Muscle of arm (tissue), 14 donors: ENCODE measurements at places on chromosomes 7 and 10. TPM values are rescaled to one million over a fixed set of nuclear protein-coding genes. Genes with fewer than 3 reads are reported as not detected.
A peak's percentile ranks its signal among the peaks of the same experiment; 100 is the strongest.

DNA sequence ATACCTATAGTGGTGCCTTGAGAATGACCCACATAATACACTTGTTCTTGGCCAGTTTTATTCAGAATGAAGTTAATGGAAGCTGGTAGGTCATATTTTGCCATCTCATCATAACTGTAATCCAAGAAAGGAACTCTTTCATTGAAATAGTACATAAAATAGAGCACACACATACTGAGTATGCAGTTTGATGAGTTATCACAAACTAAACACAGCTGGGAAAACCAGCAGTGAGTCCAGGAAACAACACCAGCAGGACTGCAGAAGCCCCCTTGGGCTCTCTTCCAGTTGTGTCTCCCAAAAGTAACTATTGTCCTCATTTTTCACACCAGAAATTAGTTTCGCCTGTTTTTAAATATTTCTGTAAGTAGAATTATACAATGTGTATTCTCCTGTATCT is 19.8 kb upstream of the CH25H start:
- no peak for DNase-seq

Gene HGF
- polyA plus RNA-seq, result 5.7 TPM

Gene SLC16A12
- 1.6 TPM for polyA plus RNA-seq

Gene GARS1
- polyA plus RNA-seq, result 109 TPM

DNA sequence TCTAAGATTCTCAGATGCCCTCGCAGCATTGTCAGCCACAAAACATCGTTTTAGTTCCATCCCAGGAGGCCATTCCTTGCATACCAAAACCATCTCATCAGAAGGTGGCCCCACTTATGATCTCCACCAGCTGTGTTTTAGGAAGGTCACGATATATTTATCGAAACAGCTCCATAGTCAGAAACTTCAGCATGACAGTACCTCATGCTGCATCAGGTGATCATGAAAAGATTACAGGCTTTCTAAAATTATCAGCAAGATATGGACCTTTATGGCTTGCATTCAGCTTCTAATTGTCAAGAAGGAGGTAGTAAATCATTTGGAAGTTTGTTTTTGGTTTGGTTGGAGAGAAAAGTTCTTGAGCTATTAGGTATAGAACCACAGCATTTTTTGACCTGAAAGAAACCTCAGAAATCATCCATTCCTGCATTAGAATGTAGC is 20.0 kb downstream of the JAZF1 start:
- DNase-seq, result no peak

Gene LCOR
- 17.2 TPM for polyA plus RNA-seq

GRCh38 chr7:126557271-126557670 is 695.5 kb downstream of the GRM8 start:
- no peak for DNase-seq

Gene CFAP69
- 2.3 TPM for polyA plus RNA-seq

Gene PRPS1L1
- not detected for polyA plus RNA-seq

Gene SAMD9
- polyA plus RNA-seq, result 5.9 TPM

DNA sequence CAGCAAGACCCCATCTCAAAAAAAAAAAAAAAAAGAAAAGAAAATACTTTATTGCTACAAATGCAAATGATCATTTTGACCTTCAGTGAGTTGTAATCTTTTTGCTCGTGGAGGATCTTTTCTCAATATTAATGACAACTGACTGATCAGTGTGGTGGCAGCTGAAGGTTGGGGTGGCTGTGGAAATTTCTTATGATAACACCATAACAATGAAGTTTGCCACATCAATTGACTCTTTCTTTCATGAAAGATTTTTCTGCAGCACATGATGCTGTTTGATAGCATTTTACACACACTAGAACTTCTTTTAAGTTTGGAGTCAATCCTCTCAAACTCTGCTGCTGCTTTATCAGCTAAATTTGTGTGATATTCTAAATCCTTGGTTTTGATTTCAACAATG is 12.4 kb upstream of the CCDC7 start:
- DNase-seq, result no peak

DNA sequence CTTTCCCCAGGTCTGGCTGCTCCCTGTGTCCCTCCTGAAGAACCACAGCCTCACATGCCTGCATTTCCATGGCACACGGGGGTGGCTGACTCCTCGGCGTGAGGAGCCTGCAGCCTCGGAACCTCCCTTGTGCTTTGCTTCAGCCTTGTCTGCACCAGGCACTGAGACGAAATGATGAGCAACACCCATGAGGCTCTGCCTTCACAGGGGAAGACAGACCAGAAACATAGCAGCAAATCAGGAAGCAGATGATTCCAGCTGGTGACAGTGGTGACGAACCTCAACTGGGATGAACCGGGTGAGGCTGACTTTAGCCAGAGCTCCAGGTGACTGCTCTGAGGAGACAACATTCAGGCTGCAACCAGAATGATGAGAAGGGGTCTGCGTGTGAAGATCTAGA is 84.5 kb upstream of the SMNDC1 start:
- DNase-seq, result no peak

- DNase-seq, result no peak
Measured at GRCh38 chr10:11823122-11823988, at the start of gene PROSER2. TSS of gene PROSER2 (plus strand) at chr10:11823356. CDS start at chr10:11852078, 28,722 bp downstream.

DNA sequence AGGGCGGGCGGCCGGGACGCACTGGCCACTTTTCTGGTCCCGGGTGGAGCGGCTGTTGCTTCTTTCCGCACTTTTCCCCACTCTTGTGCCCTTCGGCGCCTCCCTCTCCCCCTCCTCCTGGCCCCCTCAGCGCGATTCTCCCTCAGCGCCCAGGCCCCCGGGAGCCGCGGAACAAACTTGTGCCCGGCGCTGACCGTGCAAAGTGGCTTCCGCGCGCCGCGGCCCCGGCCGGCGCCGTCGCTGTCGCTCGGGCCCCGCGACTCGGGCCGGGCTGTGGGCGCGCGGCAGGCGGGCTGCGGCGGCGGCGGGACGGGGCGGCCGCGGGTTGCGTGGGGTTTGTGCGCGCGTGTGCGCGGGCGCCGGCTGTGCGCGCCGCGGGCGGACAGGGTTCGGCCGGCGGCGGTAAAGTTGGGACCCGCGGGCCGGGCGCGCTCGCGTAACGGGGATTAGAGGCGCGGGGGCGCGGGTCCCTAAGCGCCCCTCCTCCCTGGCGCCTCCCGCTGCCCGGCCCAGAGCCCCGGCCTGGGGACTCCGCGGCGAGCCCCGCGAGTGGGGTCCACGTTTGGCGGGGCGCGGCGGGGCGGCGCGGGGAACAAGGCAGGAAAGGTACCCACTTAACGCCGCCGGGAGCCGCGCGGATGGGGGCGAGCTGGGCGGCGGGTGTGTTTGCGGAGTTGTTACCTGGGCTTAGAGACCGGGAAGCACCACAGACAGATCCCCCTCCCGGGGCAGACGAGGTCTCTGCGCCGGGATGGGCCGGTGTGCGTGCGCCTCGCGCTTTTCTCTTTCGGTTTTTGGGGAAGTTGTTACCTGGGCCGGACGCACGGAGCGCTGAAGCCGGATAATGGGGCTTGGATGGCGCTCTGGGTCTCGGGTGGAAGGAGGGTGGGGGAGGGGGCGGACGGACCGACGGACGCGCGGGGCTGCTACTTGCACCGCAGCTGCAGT is 860 bp downstream of the ZEB1 start:
- DNase-seq, result no peak

DNA sequence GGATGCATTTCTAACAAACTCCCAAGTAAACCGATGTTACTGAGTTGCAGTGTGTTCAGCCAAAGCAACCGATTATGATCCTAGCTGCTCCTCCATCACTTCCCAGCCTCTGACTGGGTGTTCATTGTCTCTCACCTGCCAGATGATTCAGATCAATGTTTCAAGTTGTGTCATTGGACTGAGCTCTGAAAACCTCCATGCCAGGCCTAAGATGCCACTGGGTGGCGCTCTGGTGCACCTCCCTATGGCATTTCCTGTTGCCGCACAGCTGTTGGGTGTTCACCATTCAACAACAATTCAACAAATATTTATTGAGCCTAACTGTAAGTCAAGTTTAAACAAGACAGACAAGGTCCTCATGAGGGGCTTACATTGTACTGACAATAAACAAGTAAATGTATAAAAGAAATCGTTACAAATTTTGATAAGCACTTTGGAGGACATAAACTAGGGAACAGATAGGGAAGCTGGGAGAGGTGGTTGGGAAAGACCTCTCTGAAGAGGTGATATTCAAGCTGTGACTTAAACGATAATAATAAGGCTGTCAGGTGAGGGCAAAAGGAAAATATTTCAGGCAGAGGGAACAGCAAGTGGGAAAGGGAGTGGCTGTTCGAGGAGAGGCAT is 22.8 kb downstream of the RGR start:
- no peak for DNase-seq

DNA sequence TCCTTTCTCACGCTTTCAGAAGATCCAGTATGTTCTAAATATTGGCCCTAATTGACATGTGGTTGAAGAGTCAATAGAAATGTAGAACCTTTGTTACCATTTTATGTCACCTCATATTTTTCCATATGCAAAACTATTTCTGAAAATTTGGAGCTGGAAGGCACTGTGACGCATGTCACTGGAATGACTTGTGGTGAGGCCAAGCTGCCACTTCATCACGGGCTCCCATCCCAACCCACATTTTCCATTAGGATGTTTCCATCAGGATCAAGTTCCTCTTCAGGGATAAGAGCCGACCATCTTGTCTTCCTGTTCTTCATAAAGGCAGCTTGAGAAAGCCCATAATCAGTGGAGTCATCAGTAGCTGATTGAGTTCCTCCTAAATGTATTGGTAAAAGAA is 1241.7 kb downstream of the GATA3 start:
- DNase-seq, result no peak

- DNase-seq, result no peak
Measured at GRCh38 chr7:13897819-13898218, 91.6 kb downstream of the ETV1 start.

- peak; percentile 55 for DNase-seq
Measured at GRCh38 chr10:44478876-44479705, 94.2 kb upstream of the CXCL12 start.

GRCh38 chr7:30879139-30880124 is 32.2 kb upstream of the AQP1 start:
- DNase-seq, result no peak

- DNase-seq, result no peak
Measured at GRCh38 chr10:78600121-78600665, 468.6 kb upstream of the ZMIZ1 start.

GRCh38 chr10:69217119-69217754 is 2.9 kb upstream of the HKDC1 start:
- no peak for DNase-seq

Gene STEAP2
- 5.0 TPM for polyA plus RNA-seq

DNA sequence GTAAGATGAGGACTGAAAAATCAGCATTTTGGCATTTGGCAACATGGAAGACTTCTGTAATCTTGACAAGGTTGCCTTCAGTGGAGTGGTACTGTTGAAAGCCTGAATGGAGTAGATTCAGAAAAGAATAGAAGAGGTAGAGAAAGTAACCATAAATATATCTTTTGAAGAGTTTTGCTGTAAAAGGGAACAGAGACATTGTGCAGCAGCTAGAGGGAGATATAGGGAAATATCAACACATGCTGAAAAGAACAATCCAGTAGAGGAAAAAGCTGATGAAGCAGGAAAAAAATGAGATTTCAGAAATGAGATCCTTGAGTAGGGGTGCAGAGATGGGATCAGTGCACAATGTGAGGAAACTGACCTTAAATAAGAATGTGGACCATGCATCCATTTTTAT is 60.0 kb downstream of the RAPGEF5 start:
- no peak for DNase-seq

Gene SERPINE1
- 5.4 TPM for polyA plus RNA-seq

Gene NPC1L1
- 0.18 TPM for polyA plus RNA-seq

Gene NUTM2E
- not detected for polyA plus RNA-seq

Gene EXOC6
- polyA plus RNA-seq, result 18.2 TPM

GRCh38 chr7:78716876-78717275 is 736.6 kb downstream of the MAGI2 start:
- DNase-seq, result no peak

DNA sequence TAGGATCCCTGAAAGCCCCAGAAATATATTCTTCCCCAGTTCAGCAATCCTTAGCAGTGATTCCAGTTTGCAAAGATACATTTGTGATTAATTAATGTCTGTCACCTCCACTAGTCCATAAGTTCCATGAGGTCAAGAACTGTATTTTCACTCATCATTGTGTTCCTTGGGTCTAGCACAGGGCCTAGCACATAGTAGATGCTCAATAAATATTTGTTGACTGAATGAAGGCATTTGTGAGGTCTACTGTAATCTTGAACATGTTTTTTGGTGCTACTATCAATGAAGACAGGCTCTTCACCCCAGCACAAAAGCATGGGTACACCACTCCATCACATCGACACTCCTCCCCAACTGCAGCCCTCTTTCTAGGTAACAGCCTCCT is 30.8 kb upstream of the PAX2 start:
- DNase-seq, result no peak

GRCh38 chr7:641269-641671 is 85.2 kb upstream of the DNAAF5 start:
- DNase-seq, result no peak

Gene TET1
- polyA plus RNA-seq, result 12.5 TPM

DNA sequence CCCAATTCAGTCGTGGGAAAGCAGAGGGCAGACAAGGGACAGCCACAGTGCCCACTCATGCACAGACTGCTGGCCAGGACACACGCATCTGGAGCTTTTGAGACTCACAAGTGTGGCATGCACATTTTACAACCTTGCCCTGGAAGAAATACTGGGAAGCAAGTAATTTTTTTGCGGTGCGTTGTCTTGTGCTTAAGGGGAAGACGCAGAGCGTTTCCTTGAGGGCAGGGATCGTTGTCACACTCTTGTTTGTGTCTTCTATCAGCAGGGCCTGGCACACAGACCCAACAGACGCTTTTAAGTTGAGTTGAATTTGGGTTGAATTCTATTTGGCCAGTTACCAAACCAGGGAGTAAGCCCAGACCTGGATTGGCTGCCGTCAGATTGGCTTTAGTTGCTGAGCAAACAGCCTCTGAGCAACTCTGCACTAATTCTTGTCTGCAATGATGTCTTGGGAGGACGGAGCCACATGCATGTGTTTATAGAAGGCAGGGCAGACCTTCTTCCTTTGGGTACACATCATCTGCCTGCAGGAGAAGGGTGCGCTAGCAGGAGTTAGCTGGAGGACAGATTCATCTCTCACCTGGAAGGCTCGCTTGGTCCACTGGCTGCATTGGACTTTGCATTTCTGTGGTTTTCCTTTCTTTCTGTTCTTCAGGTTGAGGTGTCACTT is 38.4 kb downstream of the IL2RA start:
- DNase-seq, result no peak

DNA sequence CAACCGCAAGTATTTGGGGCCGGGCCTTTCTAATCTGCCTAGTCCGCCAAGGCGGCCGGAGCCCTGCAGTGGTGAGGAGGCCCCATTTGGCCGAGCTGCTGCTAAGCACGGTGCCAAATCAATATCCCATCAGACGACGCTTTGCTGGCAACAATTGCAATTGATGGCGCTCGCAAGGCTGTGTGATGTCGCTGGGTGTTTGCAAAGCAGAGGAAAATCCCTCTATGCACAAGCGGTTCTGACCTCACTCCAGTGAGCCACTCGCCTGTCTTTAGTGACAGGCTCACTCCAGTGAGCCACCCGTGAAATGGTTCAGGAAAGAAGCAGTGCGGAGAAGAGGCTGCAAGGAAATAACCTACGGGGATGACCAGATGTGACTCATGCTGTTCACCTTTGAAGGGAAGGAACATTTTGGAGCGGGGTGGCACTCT is 18.3 kb upstream of the PDE1C start:
- DNase-seq, result no peak
